ENCODE measurements at places on chromosomes 3 and 15.

GRCh38 chr15:101675796-101676582 lies 23.8 kb upstream of the TM2D3 start:
- DNase-seq, result peak; percentile 8

DNA sequence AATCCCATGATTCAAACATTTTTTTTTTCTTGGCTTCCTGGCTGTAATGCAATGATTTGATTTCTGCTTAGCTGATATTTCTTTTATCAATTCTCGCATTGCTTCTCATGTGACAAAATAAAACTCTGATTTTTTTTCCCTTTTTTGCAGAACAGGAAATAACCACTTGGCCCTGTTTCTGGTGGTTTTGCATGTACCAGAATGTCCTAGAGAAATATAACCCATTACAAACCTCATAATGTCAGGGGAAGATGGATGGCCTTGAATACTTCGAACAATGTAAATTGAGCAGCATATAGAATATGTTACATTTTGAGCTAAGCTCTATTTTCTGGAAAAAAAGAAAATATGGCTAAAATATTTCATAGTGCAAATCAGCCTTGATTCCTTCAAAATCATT lies 275.6 kb downstream of the RAP2B start:
- no peak for DNase-seq

DNA sequence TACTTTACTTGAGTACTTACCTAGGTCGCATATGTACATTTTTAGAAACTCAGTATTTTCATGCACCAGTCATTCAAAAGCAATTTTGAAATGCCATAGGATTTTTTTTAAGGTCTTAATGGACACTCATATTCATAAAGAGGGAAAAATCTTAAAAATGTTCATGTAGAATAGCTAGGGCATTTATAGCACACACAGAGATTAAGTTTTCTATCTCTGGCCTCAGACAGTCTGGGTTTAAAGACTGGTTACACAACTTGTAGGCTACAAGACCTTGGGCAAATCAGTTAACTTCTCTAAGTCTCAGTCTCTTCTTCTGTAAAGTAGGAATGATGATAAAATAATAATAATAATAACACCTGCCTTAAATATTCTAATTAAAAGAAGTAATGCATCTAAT lies 48.5 kb upstream of the UBP1 start:
- no peak for DNase-seq

DNA sequence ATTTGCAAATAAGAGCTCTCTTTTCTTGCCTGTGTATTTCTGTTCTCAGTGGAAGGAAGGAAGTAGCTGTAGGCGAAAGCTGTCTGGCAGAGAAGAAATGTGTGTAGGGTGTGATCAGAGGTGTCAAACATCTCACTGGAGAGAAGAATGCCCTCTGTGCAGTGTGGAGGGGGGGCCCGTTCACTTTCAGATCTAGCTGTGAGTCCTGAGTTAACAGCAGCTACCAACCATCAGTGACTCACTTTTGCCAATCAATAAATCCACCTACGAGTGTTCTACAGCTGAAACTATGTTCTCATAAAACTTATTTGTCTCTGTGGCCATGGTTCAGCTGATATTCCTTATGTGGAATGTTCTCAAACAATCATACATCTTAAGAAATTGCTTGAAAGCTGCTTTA lies 103.7 kb downstream of the FRMD4B start:
- DNase-seq, result no peak

GRCh38 chr15:73678498-73678897 lies 5.7 kb upstream of the CD276 start:
- DNase-seq, result no peak

GRCh38 chr15:47460795-47461573 lies 256.3 kb upstream of the SEMA6D start:
- no peak for DNase-seq

DNA sequence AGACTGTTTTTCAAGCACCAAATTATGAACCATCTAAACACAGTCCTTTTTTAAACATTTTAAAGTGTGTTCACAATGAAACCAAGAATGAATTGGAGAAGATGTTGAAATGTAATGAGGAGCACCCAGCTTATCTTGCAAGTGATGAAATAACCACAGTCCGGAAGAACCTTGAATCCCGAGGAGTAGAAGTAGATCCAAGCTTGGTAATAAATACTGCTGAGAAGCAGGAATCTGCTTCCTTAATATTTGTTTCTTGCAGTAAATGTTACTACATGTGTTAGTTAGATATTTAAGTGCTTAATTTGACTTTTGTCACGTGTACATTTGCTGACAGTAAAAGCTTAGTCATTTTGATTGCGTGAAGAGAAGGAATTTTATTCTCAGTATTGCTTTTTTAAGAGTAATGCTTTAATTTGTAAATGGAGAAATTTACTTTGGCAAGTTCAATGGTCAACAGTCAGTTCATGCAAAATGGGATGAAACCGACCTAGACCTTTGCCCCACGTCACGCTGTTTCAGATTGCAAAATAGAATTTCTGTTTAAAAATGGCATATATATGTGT lies 69.8 kb downstream of the OPA1 start:
- DNase-seq, result no peak

DNA sequence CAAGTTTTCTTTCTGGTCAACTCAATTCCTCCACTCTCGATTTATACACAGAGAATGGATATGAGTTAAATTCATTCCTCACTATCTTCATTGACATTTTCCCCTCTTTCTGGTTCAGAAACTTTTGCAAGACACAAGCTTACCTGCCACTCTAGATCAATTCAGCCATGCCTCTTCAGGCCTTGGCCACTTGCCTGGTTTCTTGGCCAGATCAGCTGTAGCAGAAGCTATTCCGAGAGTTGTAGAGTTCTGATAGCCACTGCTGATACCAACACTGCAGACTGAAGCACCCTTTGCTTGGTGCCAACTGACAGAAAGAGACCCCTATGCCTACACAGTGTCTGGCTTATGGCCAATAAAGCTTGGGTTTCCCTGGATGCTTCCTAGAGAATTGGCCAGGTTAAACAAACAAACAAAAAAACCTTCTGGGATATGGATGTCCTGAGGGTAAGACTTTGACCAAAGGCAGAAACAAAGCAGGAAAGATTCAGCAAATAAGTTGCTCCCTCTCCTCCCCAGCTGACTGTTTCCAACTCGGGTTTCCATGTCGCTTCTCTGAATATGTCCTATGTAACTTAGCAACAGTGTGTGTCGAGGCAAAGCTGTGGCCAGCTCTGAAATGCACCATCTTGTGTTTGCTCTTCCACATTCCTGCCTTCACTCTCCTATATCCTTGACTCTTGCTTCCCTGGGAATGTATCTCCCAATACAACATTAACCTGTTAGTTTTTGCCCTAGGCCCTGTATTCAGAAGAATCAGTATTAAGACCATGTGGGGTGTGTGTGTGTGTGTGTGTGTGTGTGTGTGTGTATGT lies 521.6 kb downstream of the EPHA3 start:
- DNase-seq, result no peak

GRCh38 chr15:101049282-101049681 lies 130.1 kb downstream of the LRRK1 start:
- DNase-seq, result no peak

DNA sequence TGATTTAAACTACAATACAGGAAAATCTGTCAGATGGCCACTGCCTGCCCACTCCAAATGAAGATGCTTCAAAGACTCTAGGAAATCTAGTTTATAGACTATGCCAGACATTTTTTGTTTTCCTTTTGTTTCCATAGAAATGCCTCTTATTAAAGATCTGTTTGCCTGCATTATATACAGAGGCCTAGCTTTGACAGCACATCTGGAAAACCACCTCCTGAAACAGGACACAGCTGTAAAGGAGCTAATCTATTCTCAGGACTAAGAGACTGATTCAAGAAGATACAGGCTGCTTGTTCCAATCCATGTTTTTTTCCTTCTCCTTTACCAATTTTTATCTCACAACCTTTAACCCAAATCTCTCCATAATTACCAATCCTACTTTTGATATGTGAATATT lies 75.3 kb upstream of the STRIT1 start:
- no peak for DNase-seq

DNA sequence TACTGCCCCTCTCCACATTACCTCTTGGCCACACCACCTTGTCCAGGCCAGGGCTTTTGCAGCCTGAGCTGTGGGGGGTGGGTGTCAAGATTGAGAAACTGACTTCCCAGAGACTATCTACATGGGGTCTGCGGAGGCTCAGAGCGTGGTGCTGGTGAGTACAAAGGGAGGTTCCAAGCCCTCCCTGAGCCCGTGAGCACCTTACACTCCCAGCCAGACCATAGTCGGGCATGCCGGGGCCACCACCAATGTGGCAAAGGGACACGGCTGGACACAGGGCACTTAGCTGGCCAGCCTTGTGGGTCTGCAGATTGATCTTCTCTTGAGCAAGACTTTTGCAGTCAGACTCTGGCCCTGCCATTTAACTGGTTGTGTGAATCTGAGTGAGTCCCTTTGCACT lies 74.1 kb upstream of the GATA2 start:
- DNase-seq, result no peak

- no peak for DNase-seq
Observed at GRCh38 chr15:28994831-28995596, 109.2 kb downstream of the APBA2 start.

DNA sequence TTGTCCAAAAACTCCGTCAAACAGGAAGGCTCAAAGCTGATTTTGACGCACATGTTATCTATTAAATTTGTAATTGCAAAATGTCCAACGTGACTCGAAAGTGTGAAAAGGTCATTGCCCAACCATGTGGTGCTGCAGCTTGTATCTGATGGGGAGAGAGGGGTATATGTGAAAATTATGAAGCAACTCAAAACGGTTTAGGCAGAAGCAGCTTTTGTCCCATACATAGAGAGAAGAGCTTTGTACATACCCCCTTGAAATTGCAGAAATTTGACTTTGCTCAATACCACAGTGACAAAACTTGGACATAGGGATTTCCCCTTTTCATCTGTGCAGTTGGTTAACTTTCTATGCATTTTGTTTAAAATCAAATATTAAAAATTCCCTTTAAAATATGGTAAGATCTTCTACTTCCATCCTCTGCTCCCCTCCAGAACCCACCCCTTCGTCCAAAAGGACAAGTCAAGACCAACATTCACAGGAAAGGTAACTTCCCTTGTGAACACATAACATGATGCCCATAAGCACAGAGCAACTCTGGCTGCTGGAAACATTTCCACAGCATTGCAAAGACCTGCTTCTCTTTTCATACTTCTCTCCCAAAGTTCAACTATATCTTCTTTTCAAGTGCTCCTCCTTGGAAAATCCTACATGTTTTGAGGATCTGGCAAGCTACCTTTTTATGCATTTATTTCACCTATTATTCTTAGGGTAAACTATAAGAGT lies 253.7 kb upstream of the THBS1 start:
- no peak for DNase-seq

- no peak for DNase-seq
Observed at GRCh38 chr15:70056091-70056680, 41.5 kb downstream of the TLE3 start.

- no peak for DNase-seq
Observed at GRCh38 chr15:35698966-35699575, 153.1 kb upstream of the DPH6 start.

GRCh38 chr3:192685801-192686200 lies 41.5 kb downstream of the FGF12 start:
- DNase-seq, result peak; percentile 52

DNA sequence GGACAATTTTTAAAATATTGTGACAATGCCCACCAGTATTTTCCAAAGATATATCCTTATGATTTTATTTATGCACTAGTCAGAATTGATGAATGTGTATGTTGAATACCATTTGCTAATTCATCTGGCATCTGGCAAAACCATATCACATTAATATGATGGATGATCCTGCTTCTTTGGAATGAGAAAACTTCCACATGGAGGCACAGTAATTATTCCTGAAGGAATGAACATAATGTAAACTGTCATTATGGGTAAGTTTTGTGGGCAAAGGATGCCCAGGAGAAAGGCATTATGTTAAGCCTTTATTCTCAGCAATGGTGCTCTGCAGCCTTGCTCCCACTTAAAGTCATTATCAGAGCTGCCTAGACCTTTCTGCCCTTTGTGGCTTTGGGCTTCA lies 113.0 kb upstream of the MME start:
- no peak for DNase-seq

GRCh38 chr3:106206146-106206545 lies 337.3 kb upstream of the CBLB start:
- no peak for DNase-seq

- DNase-seq, result no peak
Observed at GRCh38 chr15:58543664-58544335, 112.0 kb downstream of the LIPC start.

DNA sequence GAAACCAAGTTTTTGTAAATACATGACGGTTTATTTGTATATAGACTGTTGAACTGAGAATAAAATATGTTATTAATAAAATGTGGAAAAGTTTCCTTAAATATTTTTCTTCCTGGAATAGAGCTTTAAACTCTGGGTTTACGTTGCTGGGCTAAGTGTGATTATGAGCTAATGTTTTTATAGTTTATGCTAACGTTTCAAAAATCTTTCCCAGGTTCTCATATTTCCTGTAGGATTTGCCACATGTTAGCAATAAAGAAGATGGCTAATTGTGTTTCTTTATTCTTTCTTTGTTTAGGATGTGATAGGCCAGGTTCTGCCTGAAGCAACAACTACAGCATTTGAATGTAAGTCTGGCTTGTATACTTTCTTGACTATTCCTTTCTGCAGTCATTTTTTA lies 7.2 kb downstream of the MAP2K5 start:
- DNase-seq, result no peak

DNA sequence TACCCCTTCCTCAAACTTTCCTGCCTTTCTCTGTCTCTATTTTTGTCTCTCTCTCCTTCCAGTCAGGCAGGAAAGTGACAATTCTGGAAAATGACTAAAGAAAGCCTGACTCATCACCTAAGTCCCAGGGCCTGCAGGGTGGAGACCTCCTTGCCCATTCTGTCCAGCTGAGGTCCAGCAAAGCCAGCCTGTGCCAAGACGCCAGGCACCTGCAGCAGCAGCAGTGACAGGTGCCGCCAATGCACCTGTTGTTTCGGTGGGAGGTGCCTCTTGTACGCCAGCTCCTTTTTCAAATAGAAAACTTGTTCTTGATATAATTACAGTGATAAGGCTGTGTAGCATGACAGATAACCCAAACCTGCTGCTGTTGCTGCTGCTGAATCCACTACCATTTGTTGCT lies 501.3 kb downstream of the NTRK3 start:
- no peak for DNase-seq

DNA sequence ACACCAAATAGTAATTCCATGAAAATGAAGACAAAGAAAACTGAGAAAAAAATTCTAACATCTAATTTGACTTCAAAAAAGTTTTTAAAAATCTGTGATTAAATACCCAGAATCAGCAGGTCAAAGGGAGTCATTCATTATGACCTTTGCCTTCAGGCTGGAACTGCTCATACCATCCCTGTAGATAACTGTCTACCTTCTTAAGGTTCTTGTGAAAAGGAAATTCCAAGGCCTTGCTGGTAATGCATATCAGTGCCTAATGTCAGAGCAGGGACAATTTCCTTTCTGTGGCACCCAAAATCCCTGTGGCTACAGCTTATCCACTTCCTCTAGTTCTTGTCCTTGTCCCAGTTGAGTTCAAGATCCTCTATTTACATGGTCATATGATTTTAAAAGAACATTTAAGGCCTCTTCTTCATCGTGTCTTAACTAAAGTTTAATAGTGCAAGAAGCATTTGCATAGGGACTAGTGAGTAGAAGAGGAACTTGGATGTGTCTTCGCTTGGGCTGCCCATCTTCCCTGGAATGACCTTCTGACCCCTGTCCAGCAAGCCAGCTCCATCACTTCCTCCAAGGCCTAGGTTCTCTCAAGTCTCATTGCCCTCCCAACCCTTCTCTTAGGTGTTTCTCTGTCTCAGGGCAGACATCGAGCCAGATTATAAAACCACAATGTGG lies 8.7 kb upstream of the PLCL2 start:
- no peak for DNase-seq

All from ELF-1 (cell line).